ENCODE measurements at places on chromosomes 7 and 10. TPM values are rescaled to one million over a fixed set of nuclear protein-coding genes. Genes with fewer than 3 reads are reported as not detected.

GRCh38 chr7:56009695-56010094 lies 41.5 kb downstream of the PSPH start:
- DNase-seq: peak; percentile 28

DNA sequence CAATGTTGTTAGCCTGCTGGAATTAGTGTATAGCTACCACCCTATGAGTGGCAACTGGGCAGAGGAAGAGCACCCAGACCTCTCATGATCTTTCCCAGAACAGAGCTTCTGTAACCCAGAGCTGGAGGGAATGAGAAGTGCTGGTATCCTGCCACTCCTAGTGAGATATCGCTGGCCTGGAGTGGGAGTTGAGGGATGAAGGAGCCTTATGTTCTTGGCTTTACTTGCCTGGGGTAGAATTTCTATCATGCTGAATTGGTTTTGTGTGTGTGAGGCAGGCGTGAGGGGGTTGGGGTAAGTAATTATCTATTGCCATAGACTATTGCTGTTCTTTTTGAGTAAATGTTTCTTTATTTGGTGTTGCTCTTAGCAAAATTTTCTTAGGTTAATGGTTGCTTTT lies 146.6 kb downstream of the ATRNL1 start:
- DNase-seq: no peak

DNA sequence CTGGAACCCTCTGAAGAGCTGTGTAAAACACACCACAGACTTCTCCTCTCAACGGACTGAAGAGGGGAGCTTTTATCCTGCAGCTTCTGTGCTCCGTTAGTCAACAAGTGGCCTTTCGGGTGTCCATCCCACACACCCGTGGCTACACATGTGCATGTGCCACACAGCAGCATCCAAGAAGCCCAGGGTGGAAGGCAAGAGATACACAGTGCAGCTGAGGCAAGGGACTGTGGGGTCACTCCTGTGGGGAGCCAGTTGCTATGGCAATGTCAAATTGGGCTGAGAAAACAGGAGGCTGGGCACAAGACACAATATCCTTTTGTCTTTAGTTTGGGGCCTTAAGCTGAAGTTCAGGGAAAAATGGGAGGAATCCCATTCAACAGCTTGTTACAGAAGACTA lies 28.7 kb downstream of the NET1 start:
- no peak for DNase-seq

- DNase-seq: no peak
Observed at GRCh38 chr7:141541375-141541774, 9.8 kb upstream of the AGK start.

Gene CDHR1
- total RNA-seq: 0.75 TPM

Gene MMD2
- total RNA-seq: not detected

Gene CLCN1
- total RNA-seq: not detected

DNA sequence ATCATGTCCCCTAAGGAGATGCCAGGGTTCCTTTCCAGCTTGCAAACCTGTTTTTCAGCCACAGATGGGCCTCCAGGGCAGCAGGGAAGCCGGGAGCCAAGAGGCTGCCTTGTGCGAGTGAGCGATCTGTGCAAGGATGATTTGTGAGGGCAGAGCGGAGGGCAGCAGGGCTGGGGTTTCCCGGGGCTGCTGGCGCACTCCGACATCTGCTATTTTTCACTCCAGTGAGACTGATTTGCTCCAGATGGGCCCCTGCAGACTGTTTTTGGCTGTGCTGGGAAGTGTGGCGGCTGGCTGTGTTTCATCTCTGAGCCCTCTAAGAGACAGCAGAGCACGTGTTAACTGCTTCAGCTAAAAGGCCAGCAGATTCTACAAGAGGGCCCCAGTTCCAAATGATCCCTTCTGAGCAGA lies 466.2 kb downstream of the TYW1 start:
- peak; percentile 27 for DNase-seq

GRCh38 chr7:80856769-80857168 lies 62.1 kb downstream of the SEMA3C start:
- no peak for DNase-seq

Gene RHBDD2
- total RNA-seq: 54.7 TPM

Gene FOXI2
- not detected for total RNA-seq

Gene TCF7L2
- total RNA-seq: 52.4 TPM

- no peak for DNase-seq
Observed at GRCh38 chr7:29611941-29612544, 48.4 kb downstream of the PRR15 start.

Measured in astrocyte (in vitro differentiated cells and primary cell).